ENCODE measurements at places on chromosomes 12 and 14. TPM values are rescaled to one million over a fixed set of nuclear protein-coding genes. Genes with fewer than 3 reads are reported as not detected.
A peak's percentile ranks its signal among the peaks of the same experiment; 100 is the strongest.

DNA sequence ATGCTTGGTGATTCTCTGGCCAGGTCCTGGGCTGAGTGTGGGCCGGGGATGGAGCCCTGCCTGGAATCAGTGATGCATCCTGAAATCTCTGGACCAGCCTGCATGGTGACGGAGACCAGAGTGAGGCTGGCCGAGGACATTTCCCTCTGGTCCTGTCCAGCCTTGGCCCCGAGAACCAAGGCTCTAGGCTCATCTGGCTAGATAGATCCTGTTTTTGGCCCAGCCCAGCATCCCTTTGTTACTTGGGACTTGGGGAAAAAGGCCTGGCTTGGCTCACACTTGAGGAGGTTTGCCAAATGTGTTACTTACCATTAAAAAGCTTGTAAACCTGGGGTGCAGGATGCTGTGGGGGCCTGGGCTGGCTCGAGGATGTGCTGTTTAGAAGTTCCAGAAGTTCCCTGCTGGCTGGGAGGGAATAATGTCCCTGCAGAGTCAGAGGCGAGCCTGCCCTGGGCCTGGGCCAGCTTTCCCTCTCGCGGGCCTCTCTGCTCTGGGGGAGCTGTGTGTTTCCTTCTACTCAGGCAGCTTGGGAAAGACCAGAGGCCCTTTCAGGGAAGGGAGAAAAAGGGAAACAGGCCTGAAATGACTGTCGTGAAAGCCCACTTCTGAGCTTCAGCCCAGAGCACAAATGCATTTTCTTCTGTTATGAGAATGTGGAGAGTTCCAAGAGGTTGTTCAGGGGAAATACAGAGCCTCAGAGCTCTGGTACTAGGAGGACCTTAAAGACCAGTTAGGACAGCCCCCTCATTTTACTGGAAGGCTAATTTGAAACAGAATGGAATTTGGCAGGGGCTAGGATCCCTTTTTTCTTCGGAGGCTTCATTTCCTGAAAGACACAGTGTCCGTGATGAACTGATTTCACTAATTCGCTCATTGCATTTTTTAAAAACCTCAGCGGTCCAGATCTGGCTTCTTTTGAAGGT lies 47.2 kb upstream of the CTDSP2 start:
- peak overlapping the region; percentile 94 for H3K27ac ChIP-seq
- H3K27me3 ChIP-seq: no peaks in the 10 kb centered on the region
- H3K4me3 ChIP-seq: peak overlapping the region; percentile 8
- no peaks in the 10 kb centered on the region for H3K36me3 ChIP-seq
- peaks cover 31% of the 10 kb centered on the region for H3K4me1 ChIP-seq
- peak; percentile 93 for DNase-seq

GRCh38 chr12:106081606-106082005 lies 57.1 kb downstream of the NUAK1 start:
- no peak for DNase-seq
- peaks cover 4% of the 10 kb centered on the region for H3K4me1 ChIP-seq
- H3K27me3 ChIP-seq: no peaks in the 10 kb centered on the region
- no peak overlapping the region for H3K4me3 ChIP-seq
- H3K27ac ChIP-seq: no peak overlapping the region

- no peak overlapping the region for H3K4me3 ChIP-seq
- H3K27me3 ChIP-seq: no peaks in the 10 kb centered on the region
- no peaks in the 10 kb centered on the region for H3K4me1 ChIP-seq
- H3K27ac ChIP-seq: no peak overlapping the region
- no peak for DNase-seq
These were observed 80.4 kb downstream of the CPNE8 start for GRCh38 chr12:38825006-38825405.

DNA sequence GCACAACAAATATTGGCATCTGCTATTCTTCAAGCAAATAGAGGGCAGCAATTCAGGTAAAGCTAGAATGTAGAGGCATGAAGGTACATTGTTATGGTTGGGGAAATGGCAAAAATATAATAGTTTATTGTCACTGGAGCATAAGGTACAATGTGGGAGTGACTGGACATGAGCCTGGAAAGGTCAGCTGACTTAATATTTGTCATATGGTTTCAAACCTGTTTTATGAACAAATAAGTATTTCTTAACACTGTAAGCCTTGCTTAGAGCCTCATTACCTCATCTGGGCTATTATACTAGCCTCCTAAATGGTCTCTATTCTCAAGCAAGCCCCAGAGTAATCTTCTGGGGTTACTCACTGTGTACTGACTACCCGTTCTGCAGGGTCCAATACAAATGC lies 33.7 kb downstream of the FAM177A1 start:
- H3K27me3 ChIP-seq: no peaks in the 10 kb centered on the region
- H3K36me3 ChIP-seq: peaks cover 10% of the 10 kb centered on the region
- H3K4me3 ChIP-seq: no peak overlapping the region

DNA sequence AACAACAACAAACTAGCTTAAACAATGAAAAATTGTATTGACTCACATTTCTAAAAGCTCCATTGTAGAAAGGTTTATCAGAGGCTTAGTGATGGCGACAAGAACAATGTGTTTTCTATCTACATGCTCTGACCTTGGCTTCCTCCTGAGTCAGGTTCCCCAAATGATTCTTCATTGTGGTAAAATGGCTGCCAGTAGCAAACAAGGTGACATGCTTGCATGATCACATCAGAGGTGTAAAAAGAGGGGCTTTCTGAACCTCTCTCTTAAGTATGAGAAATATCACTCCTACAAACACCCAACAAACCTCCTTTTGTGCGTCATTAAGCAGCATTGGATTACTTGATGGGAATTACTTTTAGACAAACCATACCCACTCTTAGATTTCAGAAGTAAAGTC lies 252.4 kb upstream of the SYT1 start:
- no peaks in the 10 kb centered on the region for H3K27me3 ChIP-seq
- no peaks in the 10 kb centered on the region for H3K36me3 ChIP-seq
- DNase-seq: no peak
- H3K4me3 ChIP-seq: no peak overlapping the region

Gene AICDA
- not detected for total RNA-seq
